ENCODE measurements at places on chromosomes 6 and 20. TPM values are rescaled to one million over a fixed set of nuclear protein-coding genes. Genes with fewer than 3 reads are reported as not detected.

DSP gene
- 11.4 TPM for total RNA-seq

PPP1R3G gene
- total RNA-seq, result 3.0 TPM

PPIL6 gene
- 5.0 TPM for total RNA-seq

TMEM151B gene
- not detected for total RNA-seq
